ENCODE measurements at places on chromosomes 16 and 17.

DNA sequence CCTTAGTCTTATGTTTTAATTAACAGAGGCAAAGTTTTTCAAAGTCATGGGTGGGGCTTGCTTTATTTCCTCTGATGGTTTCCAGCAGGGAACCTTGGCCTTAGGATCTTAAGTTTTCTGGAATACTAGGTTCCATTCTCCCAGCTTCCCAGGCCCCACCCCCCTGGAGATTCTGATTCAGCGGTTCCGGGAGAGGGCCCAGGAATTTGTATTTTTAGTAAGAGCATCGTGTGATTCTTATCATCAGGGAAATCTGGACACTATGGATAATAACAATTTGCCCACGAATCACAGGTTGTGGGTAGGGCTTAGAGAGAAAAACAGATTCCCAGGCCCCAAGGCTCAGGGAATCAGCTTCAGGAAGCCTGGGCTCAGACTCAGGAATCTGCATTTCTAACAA is 263.6 kb downstream of the NTN1 start:
- no peak for DNase-seq

DNA sequence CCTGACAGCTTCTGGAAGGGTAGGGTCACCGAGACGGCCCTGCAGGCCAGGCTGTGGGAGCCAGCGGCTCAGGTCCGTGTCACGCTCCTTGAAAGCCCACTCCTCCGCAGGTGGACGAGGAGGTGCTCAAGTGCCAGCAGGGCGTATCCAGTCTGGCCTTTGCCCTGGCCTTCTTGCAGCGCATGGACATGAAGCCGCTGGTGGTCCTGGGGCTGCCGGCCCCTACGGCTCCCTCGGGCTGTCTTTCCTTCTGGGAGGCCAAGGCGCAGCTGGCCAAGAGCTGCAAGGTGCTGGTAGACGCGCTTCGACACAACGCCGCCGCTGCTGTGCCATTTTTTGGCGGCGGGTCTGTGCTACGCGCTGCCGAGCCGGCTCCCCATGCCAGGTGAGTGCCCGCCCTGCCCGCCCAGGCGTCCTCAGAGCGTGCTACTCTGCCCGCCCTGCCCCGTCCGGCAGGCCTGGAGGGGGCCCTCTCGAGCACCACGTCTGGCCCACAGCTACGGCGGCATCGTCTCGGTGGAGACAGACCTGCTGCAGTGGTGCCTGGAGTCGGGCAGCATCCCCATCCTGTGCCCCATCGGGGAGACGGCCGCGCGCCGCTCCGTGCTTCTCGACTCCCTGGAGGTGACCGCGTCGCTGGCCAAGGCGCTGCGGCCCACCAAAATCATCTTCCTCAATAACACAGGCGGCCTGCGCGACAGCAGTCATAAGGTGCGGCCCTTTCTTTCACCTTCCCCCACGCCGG is 1.3 kb downstream of the NAGS start:
- peak; percentile 36 for DNase-seq

- no peak for DNase-seq
These were observed 22.4 kb upstream of the HERPUD1 start for GRCh38 chr16:56909527-56909979.

- DNase-seq: no peak
These were observed 797.5 kb upstream of the EEF2KMT start for GRCh38 chr16:5895137-5895536.

GRCh38 chr16:47523342-47524006 is 62.3 kb downstream of the PHKB start:
- DNase-seq: peak; percentile 65

GRCh38 chr16:1054660-1055556 is 17.6 kb upstream of the SSTR5 start:
- DNase-seq: peak; percentile 33

DNA sequence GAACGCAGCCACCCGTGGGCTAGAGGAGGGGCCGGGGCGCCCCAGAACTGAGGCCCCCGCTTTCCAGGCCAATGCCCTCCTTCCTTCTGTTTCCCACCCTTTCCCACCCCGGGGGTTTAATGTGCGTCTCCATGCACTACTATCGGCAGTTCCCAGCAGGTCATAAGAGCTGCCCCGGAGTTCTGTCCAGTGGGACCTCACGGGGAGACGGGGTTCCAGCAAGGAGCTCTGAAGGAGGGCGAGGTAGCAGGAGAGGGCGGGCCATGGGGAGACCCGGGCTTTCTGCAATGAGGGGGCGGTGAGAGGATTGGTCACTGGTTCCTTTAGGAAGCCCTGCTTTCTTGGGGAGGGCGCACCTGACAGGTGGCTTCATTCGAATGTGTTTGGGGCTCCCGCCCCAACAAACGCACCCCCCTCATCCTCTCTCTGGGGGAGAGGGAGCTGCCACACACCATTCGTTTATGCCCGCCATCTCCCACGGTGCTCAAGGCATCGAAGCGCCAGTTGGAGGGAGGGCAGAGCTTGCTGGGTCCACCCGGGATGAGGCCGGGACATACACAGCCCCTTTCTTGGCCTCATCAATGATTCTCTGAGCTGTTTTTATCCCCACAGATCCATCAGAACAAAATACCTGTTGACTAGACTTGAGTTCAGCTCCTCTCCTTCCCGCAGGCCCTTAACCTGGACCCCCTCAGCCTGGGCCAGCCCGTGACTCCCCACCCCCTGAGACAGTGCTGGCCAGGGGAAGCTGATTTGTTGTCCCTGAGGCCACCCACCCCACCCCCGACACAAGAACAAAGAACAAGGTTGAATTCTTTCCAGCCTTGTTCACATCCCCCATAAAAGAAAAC is 44.1 kb downstream of the SLC7A5 start:
- no peak for DNase-seq

DNA sequence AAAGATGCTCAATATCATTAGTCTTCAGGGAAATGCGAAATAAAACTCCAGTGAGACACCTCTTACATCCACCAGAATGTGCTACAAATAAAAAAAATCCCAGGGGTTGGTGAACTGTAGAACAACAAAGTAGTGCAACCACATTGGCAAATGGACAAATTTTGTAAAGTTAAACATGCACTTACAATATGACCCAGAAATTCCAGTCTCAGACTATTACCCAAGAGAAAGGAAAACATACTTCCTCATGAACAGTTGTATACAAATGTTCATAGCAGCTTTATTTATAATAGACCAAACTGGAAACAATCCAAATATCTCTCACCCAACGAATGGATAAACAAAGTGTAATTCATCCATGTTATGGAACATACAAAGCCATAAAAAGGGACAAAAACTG is 239.5 kb downstream of the ABCC12 start:
- DNase-seq: no peak

DNA sequence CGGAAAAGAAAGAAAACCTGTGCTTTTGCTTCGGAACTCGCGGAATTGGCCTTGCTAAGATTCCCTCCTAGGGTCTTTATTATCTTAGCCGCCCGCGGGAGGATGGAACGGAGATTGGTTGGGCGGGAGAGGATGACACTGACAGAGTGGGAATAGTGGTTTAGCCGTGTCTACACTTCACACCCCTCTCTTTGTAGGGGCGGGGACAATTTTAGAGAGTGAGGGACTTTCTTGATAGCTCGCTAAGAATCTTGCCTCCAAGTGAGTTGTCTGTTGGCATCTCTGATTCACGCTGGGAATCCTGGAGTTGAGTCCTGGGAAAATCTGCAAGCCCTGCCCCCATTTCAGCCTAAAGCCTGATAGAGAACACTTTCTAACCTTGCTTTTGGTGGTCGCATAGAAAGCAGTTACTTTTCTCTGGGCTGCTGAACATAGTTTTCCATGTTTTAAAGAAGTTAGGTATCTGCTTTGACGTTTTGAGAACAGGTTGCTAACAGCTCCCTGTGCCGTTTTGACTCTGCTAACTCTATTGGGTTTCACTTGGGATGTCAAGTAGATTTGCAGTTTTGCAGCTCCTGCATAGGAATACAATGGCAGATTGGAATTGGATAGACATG is 697 bp downstream of the NOL11 start:
- peak; percentile 59 for DNase-seq

- peak; percentile 32 for DNase-seq
These were observed 7.7 kb downstream of the FBXL20 start for GRCh38 chr17:39393736-39394135.

DNA sequence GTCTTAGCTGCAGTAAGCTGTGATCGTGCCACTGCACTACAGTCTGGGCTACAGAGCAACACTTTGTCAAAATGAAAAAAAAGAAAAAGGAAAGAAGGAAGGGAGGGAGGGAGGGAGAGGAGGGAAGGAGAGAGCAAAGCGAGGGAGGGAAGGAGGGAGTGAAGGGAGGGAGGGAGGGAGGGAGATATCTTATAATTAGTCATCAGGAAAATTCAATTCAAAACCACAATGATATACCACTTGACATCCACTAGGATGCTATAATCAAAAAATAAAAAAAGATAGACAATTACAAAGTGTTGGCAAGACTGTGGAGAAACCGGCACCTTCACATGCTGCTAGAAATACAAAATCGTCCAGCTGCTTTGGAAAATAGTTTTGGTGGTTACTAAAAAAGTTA is 93.8 kb downstream of the CDC27 start:
- no peak for DNase-seq
